Fibroblast of mammary gland (primary cell): ENCODE measurements at places on chromosomes 1 and 21.

DNA sequence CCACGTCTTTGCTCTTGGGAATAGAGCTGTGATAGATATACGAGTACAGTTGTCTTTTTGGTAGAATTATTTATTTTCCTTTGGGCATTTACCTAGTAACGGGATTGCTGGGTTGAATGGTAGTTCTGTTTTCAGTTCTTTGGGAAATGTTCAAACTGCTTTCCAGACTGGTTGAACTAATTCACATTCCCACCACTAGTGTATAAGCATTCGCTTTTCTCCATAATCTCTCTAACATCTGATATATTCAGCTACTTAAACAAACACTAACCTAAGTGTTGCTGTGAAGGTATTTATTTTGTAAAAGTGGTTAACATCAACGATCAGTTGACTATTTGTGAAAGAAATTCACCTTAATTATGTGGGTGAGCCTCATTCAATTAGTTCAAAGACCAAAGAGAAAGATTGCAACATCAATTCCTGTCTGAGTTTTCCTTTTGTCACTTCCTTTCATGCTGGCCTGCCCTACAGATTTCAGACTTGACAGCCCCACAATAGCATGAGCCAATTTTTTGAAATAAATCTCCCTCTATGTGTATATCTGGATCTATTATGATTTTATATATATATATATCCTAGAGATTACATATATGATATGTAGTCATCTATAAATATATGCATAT is 26.7 kb upstream of the DUSP10 start:
- no peak for DNase-seq

DNA sequence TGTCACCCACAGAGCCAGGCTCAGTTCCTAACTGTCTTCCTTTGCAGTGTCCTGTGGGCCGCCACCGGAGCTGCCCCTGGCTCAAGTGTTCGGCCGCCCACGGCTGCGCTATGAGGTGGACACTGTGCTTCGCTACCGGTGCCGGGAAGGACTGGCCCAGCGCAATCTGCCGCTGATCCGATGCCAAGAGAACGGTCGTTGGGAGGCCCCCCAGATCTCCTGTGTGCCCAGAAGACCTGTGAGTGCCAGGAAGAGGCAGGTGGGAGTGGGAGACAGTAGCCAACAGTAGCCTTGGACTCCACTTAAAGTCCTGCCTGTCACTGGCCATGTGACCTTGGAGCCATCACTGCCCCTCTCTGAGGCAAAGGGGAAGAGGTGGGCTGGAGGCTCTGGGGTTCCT is 16.6 kb downstream of the BCAN start:
- no peak for DNase-seq

DNA sequence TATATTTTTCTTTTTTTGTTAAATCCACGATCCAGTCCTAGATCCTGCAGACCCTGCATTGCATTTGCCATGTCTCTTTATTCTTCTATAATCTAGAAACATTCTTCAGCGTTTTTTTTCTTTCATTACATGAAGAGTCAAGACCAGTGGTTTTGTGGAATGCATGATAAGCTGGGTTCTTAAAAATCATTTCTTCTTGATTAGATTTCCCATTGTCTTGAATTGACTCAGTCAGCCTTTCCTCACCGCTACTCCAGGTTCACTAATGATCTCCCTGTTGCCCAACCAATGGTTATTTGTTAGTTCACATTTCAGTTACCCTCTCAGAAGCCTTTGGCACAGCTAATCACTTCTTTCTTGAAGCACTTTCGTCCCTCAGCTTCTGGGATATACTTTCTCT is 25.2 kb downstream of the CHD1L start:
- DNase-seq = no peak

DNA sequence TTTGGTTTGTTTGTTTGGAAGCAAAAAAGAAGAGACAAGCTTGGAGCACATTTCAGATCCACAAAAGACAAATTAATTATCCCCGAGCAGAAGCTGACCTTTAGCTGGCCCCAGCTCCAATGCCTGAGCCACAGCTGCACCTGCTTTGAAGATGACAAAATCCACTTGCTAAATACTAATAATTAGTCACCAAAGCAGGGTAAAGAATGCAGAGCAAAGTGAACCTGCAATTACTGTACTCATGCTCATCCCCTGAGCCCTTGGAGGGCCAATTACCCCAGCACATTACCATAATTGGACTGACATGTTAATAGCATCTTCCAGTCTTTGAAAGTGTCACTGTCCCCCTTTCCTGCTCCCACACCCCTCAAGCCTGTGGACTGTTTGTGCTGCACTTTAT is 38.2 kb upstream of the KCND3 start:
- DNase-seq = no peak

DNA sequence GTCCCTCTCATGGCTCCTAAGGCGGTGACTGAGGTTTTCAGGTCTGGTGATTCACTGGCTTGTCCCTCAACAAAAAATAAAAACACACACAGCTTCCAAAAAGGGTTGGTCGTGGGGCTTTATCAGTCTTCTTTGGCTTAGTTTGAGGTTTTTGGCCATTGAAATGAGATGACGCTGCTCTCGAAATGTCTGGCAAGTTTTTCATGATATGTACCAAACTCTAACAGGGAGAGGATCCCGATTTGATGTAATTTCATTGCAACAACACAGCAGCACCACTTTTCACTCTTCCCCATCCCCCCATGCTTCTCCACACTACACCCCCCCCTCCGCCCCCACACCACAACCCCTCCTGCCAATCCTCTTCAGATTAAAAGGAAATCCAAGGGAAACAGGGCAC is 187.1 kb upstream of the NFIA start:
- no peak for DNase-seq

- no peak for DNase-seq
Measured at GRCh38 chr1:41450747-41451285, 33.7 kb downstream of the EDN2 start.

DNA sequence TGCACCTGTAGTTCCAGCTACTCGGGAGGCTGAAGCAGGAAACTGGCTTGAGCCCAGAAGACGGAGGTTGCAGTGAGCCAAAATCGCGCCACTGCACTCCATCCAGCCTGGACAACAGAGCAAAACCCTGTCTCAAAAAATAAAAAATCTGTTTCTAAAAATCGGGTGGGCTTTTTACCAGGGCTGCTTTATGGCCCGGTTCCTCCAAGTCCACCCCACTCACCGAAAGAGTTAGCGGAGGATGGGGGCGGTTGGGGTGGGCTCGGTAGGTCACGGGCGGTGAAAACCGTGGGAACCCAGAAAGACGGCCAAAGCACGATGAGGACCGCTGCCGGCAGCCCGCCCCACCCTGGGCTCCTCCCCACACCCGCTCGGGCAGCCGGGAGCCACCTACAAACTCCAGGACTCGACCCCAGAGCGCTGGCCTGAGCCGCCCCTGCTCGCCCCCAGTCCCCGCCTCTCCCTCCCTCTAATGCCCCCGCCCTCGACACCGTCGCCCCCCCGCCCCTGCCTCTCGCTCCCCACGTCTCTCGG is 846 bp upstream of the PER3 start:
- peak; percentile 48 for DNase-seq

DNA sequence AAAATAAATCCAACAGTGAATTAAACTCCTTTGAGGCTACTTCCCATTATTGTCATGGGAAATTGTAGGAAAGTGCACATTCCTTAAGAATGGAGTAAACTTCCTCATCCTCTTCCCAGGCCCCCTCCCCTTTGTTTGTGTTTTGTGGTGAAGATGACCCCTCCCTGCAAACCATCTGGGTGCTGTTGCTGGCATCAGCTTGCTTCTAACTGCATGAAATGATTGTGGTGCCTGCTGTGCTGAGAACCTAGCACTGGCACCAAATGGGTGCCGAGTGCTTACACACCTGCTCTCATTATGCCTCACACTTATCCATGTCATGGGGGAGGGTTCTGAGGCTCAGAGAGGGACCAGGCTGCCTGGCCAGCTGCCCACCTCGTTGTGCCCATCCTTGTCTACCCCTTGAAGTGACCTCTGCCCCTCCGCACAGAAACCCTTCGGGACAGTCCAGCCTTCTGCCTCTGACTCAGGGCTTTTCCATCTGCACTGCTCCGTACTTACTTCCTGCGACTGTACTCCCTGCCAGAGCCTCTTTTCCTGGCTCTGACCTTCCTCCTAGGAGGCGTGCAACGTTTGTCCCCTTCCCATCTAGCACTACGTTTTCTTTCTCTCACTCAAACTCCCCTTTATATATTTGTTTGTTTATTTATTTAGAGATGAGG is 30.6 kb downstream of the CAPN2 start:
- DNase-seq = peak; percentile 38

GRCh38 chr1:94236630-94237290 is 624 bp downstream of the ARHGAP29 start:
- peak; percentile 54 for DNase-seq

GRCh38 chr1:107196973-107197562 is 56.2 kb downstream of the NTNG1 start:
- peak; percentile 21 for DNase-seq

- peak; percentile 51 for DNase-seq
Measured at GRCh38 chr1:32201011-32201855, 838 bp downstream of the CCDC28B start.

- DNase-seq = peak; percentile 7
Measured at GRCh38 chr1:219188331-219188803, 14.7 kb downstream of the LYPLAL1 start.

DNA sequence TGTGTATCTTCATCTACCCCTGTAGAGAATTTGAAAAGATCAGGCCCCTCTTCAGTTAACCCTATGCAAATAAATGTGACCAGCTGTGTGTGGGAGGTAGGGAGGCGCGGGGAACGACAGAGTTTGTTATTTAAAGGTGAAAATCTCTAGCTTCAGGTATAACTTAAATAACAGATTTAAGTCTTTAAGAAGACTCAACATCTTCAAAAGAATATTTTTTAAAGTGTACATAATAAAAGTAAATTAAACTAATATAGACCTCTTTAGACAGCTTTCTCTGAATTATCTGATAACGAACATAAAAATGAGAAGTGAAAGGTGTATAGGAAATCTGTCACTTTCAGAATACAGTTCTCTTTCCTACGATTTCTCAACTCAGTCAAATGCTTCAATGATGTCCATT is 16.0 kb downstream of the ANGPTL3 start:
- no peak for DNase-seq

- no peak for DNase-seq
Measured at GRCh38 chr21:42835211-42835610, 44.1 kb downstream of the WDR4 start.

- no peak for DNase-seq
Measured at GRCh38 chr1:12170263-12170671, 3.5 kb downstream of the TNFRSF1B start.

GRCh38 chr1:181423301-181423918 is 59.9 kb upstream of the CACNA1E start:
- peak; percentile 38 for DNase-seq

DNA sequence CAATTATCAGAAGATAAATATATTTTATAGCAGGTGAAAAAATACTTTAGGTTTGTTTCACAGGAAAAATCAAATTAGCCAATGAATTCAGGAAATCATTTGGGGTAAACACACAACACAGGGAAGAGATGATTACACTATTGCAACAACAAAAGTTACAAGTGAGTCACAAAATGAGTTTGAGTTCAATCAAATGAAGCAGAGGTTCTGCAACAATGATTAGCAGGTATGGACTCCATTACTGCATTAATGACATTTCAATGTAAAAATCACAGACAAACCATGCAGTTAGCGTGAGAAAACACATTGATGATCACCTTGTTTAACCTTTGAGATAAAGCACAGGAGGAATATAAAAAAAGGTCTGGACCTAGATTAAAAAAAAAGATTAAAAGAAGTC is 9.7 kb downstream of the ADGRL4 start:
- DNase-seq = no peak

DNA sequence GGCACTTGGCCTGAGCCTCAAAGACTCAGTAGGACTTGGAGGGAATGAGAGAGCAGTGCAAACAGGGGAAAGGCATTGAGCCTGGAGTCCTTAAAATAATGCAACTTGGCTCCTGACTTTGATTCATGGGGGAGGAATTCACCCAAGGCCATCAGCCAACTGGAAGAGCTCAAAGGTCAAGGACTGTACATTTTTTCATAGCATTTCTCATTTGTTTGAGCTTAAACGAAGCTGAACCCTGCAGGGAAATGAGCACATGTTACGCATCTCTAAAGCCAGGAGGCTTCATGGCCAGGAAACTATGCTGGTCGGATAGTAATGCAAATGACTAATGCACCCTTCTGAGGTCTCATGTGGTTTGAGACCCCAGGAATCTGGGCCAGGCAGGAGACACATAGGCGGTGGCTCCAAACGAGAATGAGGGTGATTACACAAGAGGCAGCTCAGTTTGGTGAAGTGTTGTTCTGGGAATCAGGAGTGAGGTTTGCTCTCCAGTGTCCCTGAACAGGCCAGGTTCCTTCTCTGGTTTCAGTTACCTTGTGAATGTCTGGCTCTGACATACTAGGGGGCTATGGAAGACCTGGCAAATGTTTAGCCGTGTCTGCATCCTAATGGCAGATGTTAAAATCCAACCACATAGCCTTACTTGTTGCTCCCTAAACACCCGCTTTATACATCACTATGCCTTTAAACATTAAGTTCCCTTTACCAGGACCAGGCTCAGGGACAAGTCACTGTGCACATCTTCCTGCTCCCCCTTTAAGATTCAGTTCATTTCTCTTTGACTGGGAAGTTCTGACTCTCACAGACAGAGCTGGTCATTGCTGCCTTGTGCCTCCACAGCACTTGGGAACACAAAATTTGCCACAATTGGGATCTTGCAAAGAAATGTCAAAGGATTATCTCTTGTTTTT is 503.9 kb upstream of the USP24 start:
- peak; percentile 100 for DNase-seq

DNA sequence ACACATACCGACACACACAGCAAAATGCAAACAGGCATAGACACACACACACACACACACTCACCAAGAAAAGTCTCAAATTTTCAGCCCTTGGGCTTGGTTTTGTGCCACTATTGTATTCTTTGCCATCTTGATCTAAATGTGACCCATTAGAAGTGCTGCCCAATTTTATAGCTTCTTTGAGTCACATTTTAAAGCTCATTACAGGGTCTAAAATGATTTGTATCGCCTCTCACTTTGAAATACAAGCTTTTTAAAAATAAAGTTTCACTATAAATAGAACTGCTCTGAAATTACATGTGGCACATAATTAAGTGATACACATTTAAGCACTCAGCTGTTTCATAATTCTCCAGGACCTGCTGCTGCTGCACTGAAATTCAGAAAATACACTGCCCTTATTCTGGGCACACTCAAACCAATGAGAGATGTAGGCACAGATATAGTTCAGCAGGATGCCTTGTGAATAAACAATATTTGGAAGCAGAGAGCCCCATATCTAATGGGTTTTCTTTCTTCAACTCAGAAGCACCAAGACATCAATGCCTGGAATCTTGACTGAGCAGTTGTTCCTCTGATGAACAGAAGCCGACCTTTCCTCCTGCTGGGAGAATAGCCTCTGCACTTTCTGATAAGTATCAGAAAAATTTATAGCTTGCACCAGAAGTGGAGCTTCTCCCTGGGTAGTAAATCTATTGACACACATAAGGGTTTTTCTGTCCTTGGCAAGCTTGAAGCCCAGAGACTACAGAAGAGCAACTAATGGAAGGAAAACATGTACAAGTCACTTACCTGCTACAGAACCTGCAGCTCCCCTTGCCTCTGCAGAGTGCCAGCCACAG is 37.0 kb upstream of the PLPPR4 start:
- no peak for DNase-seq
